ENCODE measurements at places on chromosomes 1 and 21. TPM values are rescaled to one million over a fixed set of nuclear protein-coding genes. Genes with fewer than 3 reads are reported as not detected.

Gene GADD45A
- total RNA-seq, result 132 TPM

Gene SH2D5
- 31.5 TPM for total RNA-seq

Gene VCAM1
- 37.8 TPM for total RNA-seq

Gene CELSR2
- 28.4 TPM for total RNA-seq

Gene FCAMR
- 0.24 TPM for total RNA-seq

Gene GBP2
- total RNA-seq, result 22.7 TPM

Gene NUAK2
- 21.9 TPM for total RNA-seq

Gene NBPF4
- total RNA-seq, result 0.24 TPM

Gene SPATA21
- not detected for total RNA-seq

Gene AGMAT
- 1.9 TPM for total RNA-seq

Gene SLC45A3
- total RNA-seq, result 3.4 TPM

Gene NBPF1
- total RNA-seq, result 11.8 TPM

Gene LDLRAD1
- under 0.01 TPM for total RNA-seq

Gene DENND2C
- total RNA-seq, result 25.6 TPM

Gene ASCL5
- total RNA-seq, result 0.21 TPM

Gene ECM1
- total RNA-seq, result 13.9 TPM

Gene ELF3
- 77.4 TPM for total RNA-seq

Gene BNIPL
- 5.5 TPM for total RNA-seq

Gene C8B
- total RNA-seq, result not detected

Gene SFPQ
- total RNA-seq, result 174 TPM

Gene ITSN1
- 12.5 TPM for total RNA-seq

Gene DSCAM
- 0.21 TPM for total RNA-seq

Gene ADAM15
- total RNA-seq, result 285 TPM

Gene DMBX1
- not detected for total RNA-seq

Gene GUCA2A
- total RNA-seq, result not detected
